NCI-H446 treated with DMSO at 0.1 percent for 48 hours (cell line): ENCODE measurements at places on chromosomes 11 and 22.

GRCh38 chr11:92804388-92804966 lies 165.0 kb upstream of the MTNR1B start:
- no peak for DNase-seq

DNA sequence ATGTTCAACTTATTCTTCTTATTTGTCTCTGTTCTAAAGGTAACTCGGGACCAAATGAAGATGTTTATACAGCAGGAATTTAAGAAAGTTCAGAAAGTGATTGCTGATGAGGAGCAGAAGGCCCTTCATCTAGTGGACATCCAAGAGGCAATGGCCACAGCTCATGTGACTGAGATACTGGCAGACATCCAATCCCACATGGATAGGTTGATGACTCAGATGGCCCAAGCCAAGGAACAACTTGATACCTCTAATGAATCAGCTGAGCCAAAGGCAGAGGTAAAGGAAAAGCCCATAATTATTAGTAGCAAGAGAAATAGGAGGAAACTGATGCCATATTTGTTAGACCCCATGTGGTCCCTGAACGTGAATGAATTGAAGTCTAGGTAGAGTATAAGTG lies 63.3 kb downstream of the TRIM44 start:
- DNase-seq: no peak

- DNase-seq: no peak
Observed at GRCh38 chr11:102288725-102289083, 28.6 kb upstream of the BIRC3 start.

- DNase-seq: no peak
Observed at GRCh38 chr11:67389477-67389876, 2.3 kb upstream of the RAD9A start.

DNA sequence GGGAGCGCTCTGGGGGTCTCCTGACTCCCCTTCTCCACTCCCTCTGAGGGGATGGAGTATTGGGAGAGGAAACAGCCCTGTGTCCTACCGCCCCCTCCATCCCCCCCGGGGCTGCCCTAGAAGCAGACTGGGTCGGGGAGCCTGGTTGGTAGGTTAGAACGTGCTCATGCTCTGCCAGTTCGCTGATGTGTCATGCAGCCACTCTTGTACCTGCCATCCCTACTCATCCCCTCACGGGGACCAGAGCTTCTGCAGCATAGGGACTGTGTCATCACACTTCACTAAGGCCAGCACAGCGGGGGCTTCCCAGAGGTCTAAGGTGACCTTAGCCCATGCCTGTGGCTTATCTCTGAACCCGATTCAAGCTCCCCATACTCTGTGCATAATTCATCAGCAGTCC lies 4.7 kb downstream of the KCNJ1 start:
- DNase-seq: no peak

- DNase-seq: no peak
Observed at GRCh38 chr11:12518606-12519385, 141.4 kb downstream of the PARVA start.

GRCh38 chr11:119928047-119928446 lies 199.0 kb upstream of the NECTIN1 start:
- no peak for DNase-seq

DNA sequence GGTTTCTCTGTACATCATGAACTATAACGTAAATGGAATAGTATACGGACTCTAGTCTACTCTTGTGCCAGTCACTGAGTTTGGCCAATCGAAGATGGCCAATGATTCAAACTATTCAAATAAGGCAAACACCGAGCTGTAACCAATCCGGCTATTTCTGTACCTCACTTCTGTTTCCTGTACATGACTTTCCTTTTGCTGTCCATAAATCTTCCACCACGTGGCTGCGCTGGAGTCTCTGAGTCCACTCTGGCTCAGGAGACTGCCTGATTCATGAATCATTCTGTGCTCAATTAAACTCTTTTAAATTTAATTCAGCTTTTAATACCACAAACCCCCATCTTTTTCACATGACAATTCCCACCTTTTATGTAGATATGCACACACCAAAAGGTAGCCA lies 1.5 kb upstream of the JAML start:
- no peak for DNase-seq

- no peak for DNase-seq
Observed at GRCh38 chr11:12131943-12132789, 21.8 kb downstream of the MICAL2 start.

DNA sequence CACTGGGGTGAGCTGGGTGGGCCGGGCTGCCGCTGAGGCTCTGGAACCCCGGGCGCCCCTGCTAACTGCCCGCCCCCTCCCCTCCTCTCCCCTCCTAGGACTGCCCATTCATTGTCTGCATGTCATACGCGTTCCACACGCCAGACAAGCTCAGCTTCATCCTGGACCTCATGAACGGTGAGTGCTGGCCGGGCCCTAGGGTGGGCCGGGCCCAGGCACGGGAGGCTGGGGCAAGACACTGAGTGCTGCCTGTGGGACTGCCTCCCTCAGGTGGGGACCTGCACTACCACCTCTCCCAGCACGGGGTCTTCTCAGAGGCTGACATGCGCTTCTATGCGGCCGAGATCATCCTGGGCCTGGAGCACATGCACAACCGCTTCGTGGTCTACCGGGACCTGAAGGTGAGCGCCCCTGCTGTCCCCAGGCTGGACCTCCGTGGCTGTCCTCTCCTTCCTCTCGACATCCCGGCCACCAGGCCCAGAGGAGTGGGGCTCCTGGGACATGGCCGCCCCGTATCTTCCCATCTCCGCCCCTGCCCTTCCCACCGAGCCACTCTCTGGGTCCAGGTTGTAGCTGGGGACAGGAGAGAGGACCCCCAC lies 7.5 kb upstream of the ANKRD13D start:
- DNase-seq: no peak

- no peak for DNase-seq
Observed at GRCh38 chr11:79794057-79794456, 353.2 kb upstream of the TENM4 start.

GRCh38 chr11:119540370-119541125 lies 117.6 kb upstream of the THY1 start:
- DNase-seq: no peak

- no peak for DNase-seq
Observed at GRCh38 chr11:59918987-59919589, 19.1 kb upstream of the OOSP1 start.

GRCh38 chr11:2830030-2830812 lies 55.4 kb downstream of the CDKN1C start:
- no peak for DNase-seq
